Panc1 (cell line): ENCODE measurements at places on chromosomes 12 and 14. TPM values are rescaled to one million over a fixed set of nuclear protein-coding genes. Genes with fewer than 3 reads are reported as not detected.

Gene KRT77
- not detected for total RNA-seq

Gene KRT82
- not detected for total RNA-seq

GRCh38 chr14:64734990-64735389, 30.8 kb downstream of the PLEKHG3 start:
- DNase-seq, result no peak

DNA sequence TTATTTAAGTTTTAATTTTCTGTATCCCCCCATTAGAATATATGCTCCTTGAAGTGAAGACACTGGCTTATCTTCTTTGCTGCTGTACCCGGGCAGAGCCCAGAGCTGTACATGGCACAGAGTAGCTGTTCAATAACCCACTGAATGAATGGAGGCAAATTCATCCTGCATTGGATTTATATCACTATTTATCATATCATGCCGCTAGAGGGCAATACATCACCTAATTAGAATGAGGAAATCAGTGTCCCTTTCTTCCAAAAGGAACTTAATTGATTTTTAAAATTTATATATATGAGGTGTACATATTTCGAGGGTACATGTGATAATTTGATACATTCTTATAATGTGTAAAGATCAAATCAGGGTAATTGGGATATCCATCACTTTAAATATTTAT, 89.2 kb upstream of the TMEM260 start:
- DNase-seq, result no peak

GRCh38 chr12:58930770-58931324, 10.5 kb upstream of the LRIG3 start:
- no peak for DNase-seq

DNA sequence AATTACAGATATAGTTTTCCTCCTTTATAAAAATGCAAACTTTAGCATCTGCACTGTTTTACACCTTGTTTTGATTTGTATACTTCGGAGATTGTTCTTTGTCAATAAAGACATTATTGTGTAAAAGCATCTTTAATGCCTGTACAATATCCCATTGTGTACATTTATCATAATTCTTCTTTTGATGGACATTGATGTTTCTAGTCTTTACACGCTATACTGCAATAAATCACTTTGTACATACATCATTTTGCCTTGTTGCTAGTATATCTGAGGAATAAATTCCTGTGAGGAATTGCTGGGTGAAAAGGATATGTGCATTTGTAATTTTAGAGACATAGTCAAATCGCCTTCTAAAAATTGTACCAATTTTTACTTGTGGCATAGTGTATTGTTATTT, 30.4 kb downstream of the WDR20 start:
- no peak for DNase-seq

GRCh38 chr14:100224229-100224866, 14.6 kb upstream of the YY1 start:
- no peak for DNase-seq

GRCh38 chr14:23589606-23590005, 11.0 kb upstream of the JPH4 start:
- DNase-seq, result no peak

DNA sequence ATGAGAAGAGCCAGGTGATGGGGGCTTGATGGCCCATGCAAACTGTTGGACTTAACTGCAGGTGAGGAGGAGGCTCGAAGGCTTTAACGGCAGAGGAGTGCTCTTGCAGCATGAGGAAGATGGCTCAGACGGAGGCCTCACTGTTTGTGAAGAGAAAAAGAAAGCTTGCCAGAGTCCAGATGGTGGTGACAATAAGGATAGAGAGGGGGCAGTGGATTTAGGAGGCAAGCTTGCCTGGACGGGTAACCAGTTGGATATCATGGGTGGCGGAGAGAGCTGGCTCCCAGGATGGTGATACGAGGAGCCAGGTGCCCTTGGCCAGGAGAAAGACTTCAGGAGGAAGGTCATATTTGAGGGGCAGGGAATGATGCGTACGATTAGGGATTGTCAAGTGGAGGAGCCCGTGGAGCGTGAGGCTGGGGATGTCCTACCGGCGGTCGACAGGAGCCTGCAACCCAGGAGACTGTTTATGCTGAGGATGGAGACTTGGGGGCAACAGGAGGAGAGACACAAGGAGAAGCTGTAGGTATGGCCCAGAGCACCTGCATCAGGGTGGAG, 71.8 kb downstream of the CACNA1C start:
- DNase-seq, result no peak

Gene ASB2
- 0.28 TPM for total RNA-seq

Gene MAP3K9
- total RNA-seq, result 12.1 TPM

DNA sequence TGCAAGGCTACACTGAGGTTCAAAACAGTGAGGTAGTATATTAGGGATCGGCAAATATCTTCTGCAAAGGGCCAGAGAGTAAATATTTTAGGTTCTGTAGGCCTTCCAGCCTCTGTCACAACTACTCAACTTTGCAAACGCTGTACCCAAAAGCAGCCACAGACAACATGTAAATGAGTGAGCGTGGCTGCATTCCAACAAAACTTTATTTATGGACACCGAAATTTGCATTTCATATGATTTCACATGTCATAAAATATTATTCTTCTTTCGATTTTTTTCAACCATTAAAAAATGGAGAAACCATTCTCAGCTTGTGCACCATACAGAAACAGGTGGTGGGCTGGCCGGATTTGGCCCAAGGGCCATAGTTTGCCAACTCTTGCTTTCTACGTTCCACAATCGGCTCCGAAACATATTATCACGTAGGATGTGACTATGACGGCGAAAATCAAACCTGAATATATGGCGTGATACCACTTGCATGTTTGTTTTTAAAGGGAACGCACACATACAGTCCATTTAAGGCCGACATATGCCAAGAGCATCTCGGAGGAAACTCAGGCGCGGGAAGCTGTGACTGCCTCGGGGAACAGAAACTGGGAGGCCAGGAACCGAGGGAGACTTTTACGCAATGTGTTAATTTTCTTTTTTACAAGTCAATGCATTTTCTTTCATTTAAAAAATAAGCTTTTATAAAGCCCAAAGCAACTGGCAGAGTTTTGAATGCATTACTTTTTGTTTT, 7.1 kb downstream of the NCOR2 start:
- DNase-seq, result no peak

DNA sequence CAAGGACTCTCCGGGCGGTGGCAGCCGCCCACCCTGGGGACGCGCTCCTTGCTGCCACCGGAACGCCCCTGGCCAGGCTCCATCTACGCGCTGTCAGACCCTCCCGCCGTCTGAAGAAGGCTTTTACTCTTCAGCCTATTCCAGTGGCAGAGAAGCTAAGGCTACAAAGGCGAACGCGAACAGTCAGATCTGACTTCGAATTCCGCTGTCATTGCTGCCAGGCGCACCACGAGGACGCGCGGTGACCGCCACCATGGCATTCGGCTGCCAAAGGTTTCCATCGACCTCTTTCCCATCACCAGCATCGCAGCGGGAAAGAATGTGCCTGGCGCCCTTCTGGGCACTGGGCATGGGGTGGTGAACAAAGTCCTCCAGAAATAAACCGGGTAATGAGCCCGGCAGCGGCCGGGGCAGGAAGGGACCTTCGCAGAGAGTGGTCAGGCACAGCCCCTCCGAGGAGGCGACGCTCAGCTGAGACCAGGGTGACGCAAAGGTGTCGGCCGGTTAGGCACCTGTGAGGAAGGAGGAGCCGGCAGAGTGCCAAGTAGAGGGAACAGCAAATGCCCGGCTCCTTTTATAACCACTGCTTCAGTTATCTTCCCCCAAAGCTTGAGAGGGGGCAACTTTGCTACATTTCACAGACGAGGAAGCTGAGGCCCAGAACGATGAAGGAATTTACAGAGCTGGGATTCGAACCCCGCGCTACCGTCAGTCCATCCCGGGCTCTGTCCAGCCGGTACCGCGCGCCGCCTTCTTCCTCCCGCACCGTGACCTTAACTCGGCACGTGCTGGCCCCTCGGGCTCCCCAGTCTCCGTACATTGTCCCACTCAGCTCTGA, 1.9 kb upstream of the RFX4 start:
- no peak for DNase-seq

Gene CIDEB
- 0.18 TPM for total RNA-seq

- no peak for DNase-seq
These were observed 7.7 kb downstream of the HOXC8 start for GRCh38 chr12:54016478-54016964.

DNA sequence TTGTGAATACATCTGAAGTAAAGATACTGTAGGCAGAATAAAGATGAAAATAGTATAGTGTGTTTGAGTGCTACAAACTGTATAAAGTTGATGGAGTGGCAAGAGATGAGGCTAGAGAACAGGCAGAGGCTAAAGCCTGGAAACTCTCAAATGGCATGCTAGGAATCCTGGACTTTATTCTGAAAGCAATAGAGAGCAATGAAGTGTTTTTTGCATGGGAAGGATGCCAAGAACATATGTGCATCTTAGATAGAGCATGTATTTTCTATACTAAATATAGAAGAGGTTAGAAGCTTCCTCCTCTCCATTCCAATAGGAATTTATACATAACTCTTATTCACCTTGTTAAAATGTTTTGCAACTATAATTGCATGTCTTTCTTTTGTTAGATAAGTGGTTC, 86.3 kb upstream of the TMTC2 start:
- DNase-seq, result no peak

- DNase-seq, result no peak
These were observed 57.9 kb upstream of the TMX1 start for GRCh38 chr14:51182131-51182565.

Gene KLRK1
- total RNA-seq, result 0.95 TPM

- no peak for DNase-seq
These were observed 75.4 kb downstream of the GRIP1 start for GRCh38 chr12:66603461-66603860.

Gene PTPRR
- total RNA-seq, result not detected

DNA sequence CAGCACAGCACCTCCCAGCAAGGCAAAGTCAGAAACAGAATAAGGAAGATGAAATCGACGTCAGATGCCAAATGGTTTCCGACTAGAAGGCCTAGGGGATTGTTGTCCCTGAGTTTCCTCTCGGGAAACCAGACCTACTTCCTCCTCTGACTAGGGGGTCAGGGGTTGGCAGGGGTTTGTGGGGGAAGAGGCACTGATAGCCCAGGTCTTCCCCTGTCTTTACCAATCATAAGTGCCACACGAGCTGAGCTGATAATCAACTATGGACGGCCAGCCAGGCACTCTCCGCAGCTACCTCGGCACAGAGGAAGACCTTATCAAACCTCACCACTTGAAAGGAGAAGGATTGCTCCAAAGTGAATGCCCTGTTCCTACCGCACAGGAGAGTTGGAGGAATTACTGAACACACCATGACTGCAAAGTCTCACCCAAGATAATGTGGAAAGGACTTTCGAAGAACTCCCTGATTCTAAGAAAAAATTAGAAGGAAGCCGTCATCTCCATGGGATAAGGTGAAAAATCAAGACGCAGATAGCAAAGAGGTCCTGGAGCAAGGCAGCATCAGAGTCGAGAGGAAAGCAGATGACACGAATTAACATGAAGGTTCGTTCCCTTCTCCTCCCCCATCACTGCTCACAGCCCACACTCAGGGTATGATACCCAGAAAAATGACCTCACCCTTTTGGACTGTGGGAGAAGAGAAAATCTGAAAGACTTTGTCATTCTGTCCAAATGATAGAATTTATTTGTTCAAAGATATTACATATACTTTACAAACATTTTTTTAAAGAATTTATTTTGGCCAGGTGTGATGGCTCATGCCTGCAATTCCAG, 77.7 kb upstream of the MED13L start:
- no peak for DNase-seq

DNA sequence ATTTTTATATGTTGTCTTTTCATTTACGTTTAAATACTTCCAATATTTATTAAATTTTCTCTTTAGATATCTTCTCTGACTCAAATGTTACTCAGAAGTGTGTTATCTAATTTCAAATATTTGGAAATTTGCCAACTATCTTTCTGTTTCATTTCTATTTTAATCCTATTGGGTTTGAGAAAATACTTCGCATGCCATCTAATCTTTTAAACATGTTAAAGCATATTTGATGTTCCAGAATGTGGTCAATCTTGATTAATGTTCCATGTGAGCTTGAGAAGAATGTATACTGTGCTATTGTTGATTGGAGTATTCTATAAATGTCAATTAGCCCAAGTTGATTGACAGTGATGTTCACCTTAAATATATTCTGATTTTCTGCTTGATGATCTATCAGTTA, 11.9 kb upstream of the DCN start:
- DNase-seq, result no peak

DNA sequence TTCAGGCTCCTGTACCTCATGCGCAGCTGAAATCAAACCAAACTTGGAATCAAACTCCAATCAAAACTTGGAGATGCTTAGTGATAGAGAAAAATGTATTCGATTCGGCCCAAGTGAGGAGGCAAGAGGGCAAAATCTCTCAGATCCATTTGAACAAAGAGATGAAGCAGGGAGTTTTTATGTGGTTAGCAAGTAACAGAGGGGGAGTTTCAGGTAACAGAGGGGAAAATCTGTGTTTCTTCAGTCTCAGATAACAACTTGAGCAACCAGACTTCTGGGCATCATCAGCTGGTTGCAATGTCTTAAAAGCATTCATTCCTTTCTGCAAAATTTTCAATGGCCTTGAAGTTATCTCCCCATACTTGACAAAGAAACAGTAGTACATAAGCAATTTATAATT, 245.1 kb upstream of the AVPR1A start:
- no peak for DNase-seq

DNA sequence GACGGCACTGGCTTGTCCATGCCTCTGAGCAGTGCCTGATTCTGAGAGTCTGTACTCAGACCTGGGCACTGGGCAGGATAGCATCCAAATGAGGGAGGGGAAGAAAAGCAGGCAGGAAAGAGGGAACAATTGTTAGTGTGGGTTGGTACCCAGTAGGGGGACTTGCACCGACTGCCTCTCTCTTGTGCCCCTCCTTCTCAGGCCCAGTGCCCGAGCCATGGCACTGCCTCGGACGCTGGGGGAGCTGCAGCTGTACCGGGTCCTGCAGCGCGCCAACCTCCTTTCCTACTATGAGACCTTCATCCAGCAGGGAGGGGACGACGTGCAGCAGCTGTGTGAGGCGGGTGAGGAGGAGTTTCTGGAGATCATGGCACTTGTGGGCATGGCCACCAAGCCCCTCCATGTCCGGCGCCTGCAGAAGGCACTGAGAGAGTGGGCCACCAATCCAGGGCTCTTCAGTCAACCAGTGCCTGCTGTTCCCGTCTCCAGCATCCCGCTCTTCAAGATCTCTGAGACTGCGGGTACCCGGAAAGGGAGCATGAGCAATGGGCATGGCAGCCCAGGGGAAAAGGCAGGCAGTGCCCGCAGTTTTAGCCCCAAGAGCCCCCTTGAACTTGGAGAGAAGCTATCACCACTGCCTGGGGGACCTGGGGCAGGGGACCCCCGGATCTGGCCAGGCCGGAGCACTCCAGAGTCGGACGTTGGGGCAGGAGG, 2.2 kb downstream of the NAB2 start:
- DNase-seq, result no peak

Gene KLRC4
- total RNA-seq, result 1.4 TPM

Gene KRT75
- 0.15 TPM for total RNA-seq

GRCh38 chr12:124538194-124539082, 29.0 kb downstream of the NCOR2 start:
- no peak for DNase-seq

Gene TROAP
- 50.0 TPM for total RNA-seq

Gene PACS2
- total RNA-seq, result 55.2 TPM
